ENCODE measurements at places on chromosomes 12 and 14. TPM values are rescaled to one million over a fixed set of nuclear protein-coding genes. Genes with fewer than 3 reads are reported as not detected.

- DNase-seq, result no peak
Observed at GRCh38 chr12:39032448-39032847, 127.1 kb upstream of the CPNE8 start.

- DNase-seq, result peak; percentile 31
Observed at GRCh38 chr14:94115631-94116030, 5.1 kb downstream of the IFI27 start.

GRCh38 chr12:14696265-14696741 lies at the start of gene GUCY2C:
TSS of gene GUCY2C (minus strand) at chr12:14696599. CDS start at chr12:14696448, 151 bp downstream.
- no peak for DNase-seq

The IFNG-AS1 gene
- 0.19 TPM for total RNA-seq
